GM23248 (cell line): ENCODE measurements at places on chromosomes 7 and 10. TPM values are rescaled to one million over a fixed set of nuclear protein-coding genes. Genes with fewer than 3 reads are reported as not detected.

Gene MCM10
- polyA plus RNA-seq = 4.6 and 4.7 TPM in 2 replicates

- no peak for DNase-seq
Observed at GRCh38 chr10:20343036-20343435, 526.8 kb downstream of the PLXDC2 start.

- DNase-seq = peak; percentile 89
Observed at GRCh38 chr7:27740449-27741086, 606 bp downstream of the TAX1BP1 start.

- no peak for DNase-seq
Observed at GRCh38 chr10:98097616-98098015, 36.8 kb upstream of the R3HCC1L start.

DNA sequence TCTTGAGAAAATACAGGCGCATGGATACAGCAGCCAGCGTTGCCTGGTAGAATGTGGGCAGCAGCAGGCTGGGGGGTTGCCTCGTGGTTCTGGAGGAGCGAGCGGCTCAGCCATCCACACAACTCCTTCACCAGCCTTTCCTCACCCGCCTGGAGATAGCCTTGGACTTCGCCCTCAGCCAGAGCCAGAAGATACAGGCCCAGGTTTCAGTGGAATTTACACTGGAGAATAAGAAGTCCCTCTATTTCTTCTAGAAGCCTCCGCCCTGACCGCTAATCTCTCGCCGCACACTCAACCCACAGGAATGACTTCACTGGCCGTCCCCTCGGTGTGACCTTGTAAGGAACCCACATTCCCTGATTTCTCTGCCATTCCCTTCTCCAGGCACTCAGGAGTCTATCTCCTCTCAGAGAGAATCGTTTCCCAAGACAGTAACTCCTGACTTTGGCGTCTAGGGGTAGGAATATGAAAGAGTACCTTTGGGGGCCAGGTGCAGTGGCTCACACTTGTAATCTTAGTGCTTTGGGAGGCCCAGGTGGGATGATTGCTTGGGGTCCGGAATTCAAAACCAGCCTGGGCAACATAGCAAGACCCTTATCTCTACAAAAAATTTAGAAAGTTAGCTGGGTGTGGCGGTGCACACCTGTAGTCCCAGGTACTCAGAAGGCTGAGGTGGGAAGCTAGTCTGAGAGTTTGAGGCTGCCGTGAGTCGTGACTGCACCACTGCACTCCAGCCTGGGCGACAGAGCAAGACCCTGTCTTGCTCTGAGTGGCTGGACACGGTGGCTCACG, 52.0 kb upstream of the ECHDC3 start:
- no peak for DNase-seq

DNA sequence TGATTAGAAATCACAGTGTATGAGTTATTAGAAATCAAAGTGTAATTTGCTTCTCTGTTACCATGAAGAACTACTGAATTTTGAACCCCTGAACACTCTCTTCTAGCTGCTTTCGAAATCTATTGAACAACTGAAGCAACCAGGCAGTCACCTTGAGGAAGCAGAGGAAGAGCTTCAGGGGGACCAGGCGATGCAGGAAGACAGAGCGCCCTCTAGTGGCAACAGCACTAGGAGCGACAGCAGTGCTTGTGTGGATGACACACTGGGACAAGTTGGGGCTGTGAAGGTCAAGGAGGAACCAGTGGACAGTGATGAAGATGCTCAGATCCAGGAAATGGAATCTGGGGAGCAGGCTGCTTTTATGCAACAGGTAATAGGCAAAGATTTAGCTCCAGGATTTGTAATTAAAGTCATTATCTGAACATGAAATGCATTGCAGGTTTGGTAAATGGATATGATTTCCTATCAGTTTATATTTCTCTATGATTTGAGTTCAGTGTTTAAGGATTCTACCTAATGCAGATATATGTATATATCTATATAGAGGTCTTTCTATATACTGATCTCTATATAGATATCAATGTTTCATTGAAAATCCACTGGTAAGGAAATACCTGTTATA, 170.7 kb downstream of the HDAC9 start:
- DNase-seq = peak; percentile 85
